ENCODE measurements at places on chromosomes 12 and 14. TPM values are rescaled to one million over a fixed set of nuclear protein-coding genes. Genes with fewer than 3 reads are reported as not detected.

The VWF gene
- 0.86 TPM for total RNA-seq

The SOX5 gene
- total RNA-seq, result 86.2 TPM

The GNG2 gene
- 19.2 TPM for total RNA-seq

The CEBPE gene
- 0.13 TPM for total RNA-seq

The PLCZ1 gene
- total RNA-seq, result not detected

The PSMB11 gene
- total RNA-seq, result not detected

The FGF23 gene
- not detected for total RNA-seq

The CISTR gene
- total RNA-seq, result not detected

The A2M gene
- 6.5 TPM for total RNA-seq

The NXPH4 gene
- 5.2 TPM for total RNA-seq

The OAS1 gene
- 27.2 TPM for total RNA-seq

The CAPZA3 gene
- not detected for total RNA-seq

The CAPS2 gene
- 7.8 TPM for total RNA-seq

The SMCO2 gene
- total RNA-seq, result 1.6 TPM

The GLTP gene
- 73.0 TPM for total RNA-seq

The FLRT2 gene
- total RNA-seq, result 36.0 TPM

The TCTN2 gene
- 29.0 TPM for total RNA-seq

The FIGNL2 gene
- total RNA-seq, result under 0.01 TPM

The PRIMA1 gene
- 1.0 TPM for total RNA-seq

The VTI1B gene
- 66.3 TPM for total RNA-seq

The DYNLL1 gene
- total RNA-seq, result 185 TPM

The ZNF385A gene
- total RNA-seq, result 2.9 TPM

The ZC2HC1C gene
- total RNA-seq, result 1.2 TPM

The SARNP gene
- 64.0 TPM for total RNA-seq

The NTS gene
- total RNA-seq, result not detected

The SCNN1A gene
- total RNA-seq, result 1.6 TPM

The DDX11 gene
- total RNA-seq, result 16.0 TPM

The GPR162 gene
- 2.7 TPM for total RNA-seq

The P2RX2 gene
- not detected for total RNA-seq

The CLMN gene
- 3.1 TPM for total RNA-seq

The PMCH gene
- 0.22 TPM for total RNA-seq

The BAZ1A gene
- total RNA-seq, result 32.1 TPM

The CLEC1B gene
- not detected for total RNA-seq

The KLRG1 gene
- 0.22 TPM for total RNA-seq

The FKBP11 gene
- 31.5 TPM for total RNA-seq

The PDE6H gene
- not detected for total RNA-seq
